ENCODE measurements at places on chromosomes 5 and 9. TPM values are rescaled to one million over a fixed set of nuclear protein-coding genes. Genes with fewer than 3 reads are reported as not detected.

DNA sequence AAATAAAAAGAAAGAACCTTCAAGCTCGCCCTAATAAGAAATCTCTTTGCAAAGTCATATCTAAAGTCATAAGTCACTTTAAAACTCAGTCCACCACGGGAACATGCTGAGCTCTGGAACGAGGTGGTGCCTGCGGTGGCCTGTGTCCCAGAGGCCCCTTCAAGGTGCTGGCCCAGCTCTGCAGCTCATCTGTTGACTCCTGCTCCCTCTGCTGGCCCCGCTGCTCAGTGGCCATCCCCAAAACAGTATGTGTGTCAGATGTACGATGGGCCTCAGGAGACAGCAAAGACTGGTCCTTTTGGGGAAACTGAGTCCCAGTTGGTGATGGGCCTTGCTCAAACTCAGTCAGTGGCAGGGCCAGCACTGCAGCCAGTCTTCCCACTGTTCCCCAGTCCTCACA, 22.8 kb upstream of the FOXB2 start:
- peak; percentile 51 for DNase-seq

DNA sequence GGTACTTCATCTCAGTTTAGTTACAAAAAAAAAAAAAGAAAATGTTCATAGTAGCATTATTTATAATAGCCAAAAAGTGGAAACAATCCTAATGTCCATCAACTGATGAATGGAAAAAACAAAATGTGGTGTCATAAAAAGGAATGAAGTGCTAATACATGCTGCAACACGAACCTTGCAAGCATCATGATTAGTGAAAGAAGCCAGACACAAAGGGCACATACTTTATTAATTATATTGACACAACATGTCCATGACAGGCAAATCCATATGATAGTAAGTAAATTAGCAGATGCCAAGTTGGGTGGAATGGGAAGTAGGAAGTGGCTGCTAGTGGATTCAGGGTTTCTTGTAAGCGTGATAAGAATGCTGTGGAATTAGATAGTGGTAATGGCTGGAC, 54.2 kb downstream of the PCDHGC5 start:
- DNase-seq, result no peak

- DNase-seq, result no peak
Observed at GRCh38 chr5:66367814-66368541, 223.9 kb downstream of the SREK1 start.

DNA sequence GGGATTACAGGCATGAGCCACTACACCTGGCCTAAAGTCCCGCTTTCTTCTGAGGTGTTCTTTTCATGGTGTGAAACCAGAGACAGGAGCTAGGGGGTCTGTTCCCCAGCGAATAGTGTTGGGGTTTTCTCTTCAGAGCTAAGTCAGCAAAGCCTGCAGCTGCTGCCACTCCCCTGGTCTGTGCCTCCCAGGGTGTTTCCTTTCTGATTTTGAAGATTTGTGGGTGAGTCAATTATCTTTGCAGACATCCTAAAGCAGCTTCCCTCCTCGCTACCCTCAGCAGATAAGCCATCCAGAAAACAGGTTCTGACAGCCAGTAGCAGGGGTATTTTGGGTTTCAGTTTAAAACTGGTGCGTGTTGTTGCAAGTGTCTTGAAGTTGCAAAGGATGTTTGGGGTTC, 72.0 kb upstream of the IQGAP2 start:
- no peak for DNase-seq

DNA sequence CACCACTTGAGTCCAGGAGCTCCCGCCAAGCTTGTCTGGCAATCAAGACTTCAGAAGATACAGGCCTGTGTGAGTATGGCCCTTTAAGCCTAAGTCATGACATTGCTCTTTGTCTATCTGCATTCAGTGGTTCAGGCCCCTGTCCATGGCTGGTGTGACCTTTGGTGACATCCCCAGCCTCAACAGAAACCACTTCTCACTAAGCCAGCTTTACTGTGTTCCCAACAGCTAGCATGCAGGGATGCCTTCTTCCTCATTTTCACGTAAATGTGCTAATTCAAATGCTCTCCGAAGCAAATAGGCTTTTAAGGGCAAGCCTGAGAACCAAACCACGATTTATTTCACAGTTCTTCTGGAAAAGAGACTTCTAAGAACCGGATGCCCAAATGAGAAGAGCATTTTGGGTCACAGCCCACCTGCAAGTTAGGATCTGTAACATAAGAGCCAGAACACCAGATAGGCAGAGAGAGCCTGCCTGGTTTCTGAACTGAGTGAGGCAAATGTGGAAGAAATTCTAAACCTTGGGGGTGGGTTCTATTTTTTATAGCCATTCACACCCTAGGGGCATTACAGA, 14.9 kb downstream of the CD180 start:
- no peak for DNase-seq

- peak; percentile 37 for DNase-seq
Observed at GRCh38 chr5:56588636-56589480, 226.5 kb upstream of the MAP3K1 start.

- DNase-seq, result no peak
Observed at GRCh38 chr5:150301901-150302300, 804 bp downstream of the ARSI start.

GRCh38 chr9:118761016-118761790, 608.0 kb downstream of the BRINP1 start:
- DNase-seq, result no peak

The FBN2 gene
- 4.3 TPM for total RNA-seq

The ANKRD18B gene
- total RNA-seq, result 0.28 TPM

The PCDHA6 gene
- total RNA-seq, result 0.29 TPM

The C9orf57 gene
- total RNA-seq, result not detected

The ZFYVE16 gene
- total RNA-seq, result 13.3 TPM
